ENCODE measurements at places on chromosomes 1 and 21. TPM values are rescaled to one million over a fixed set of nuclear protein-coding genes. Genes with fewer than 3 reads are reported as not detected.
A peak's percentile ranks its signal among the peaks of the same experiment; 100 is the strongest.

- peak; percentile 50 for DNase-seq
These were observed at the start of gene BATF3 for GRCh38 chr1:212699625-212700222. BATF3 (minus strand) TSS chr1:212699840; CDS start chr1:212699762, 78 bp downstream.

The SRRM1 gene
- 189 TPM for total RNA-seq

The NHLH1 gene
- total RNA-seq = 0.47 TPM

- no peak for DNase-seq
These were observed 3.0 kb upstream of the AHCTF1 start for GRCh38 chr1:246934765-246935164.

GRCh38 chr1:20371411-20371810 is 80.7 kb downstream of the VWA5B1 start:
- DNase-seq = no peak
